ENCODE measurements at places on chromosomes 1 and 21.
A peak's percentile ranks its signal among the peaks of the same experiment; 100 is the strongest.

DNA sequence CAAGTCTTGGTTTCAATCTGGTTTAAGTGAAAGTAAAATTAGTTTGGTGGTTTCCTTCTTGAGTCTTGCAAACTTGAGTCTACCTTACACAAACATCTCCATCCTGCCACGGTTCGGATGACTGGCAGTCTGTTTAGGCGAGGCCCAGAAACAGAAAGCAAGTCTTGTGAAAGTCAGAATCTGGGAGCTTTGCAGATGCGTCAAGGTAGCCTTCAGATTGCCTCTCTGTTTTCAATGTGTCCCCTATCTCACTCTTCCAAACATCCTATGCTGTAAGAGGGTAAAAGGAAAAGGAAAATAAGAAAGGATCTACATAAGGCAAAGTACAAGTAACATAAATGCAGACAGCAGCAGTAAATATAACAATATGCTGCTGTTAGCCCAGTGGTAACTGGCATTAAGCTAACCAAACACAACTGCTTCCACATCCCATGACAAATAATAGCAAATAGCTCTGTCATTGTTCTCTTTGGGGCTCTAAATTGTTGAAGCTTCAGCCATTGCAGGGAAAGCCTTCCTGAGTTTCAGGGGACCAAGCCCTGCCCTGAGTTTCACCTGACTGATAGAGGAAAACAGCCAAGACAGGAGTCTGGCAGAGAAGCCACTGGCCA is 26.2 kb upstream of the C1orf105 start:
- DNase-seq, result peak; percentile 26

GRCh38 chr21:37658817-37659458 is 257.3 kb downstream of the KCNJ6 start:
- peak; percentile 97 for DNase-seq

- no peak for DNase-seq
Measured at GRCh38 chr21:42499444-42500112, 3.6 kb upstream of the RSPH1 start.

- DNase-seq, result no peak
Measured at GRCh38 chr21:45254460-45254930, 33.2 kb downstream of the POFUT2 start.

DNA sequence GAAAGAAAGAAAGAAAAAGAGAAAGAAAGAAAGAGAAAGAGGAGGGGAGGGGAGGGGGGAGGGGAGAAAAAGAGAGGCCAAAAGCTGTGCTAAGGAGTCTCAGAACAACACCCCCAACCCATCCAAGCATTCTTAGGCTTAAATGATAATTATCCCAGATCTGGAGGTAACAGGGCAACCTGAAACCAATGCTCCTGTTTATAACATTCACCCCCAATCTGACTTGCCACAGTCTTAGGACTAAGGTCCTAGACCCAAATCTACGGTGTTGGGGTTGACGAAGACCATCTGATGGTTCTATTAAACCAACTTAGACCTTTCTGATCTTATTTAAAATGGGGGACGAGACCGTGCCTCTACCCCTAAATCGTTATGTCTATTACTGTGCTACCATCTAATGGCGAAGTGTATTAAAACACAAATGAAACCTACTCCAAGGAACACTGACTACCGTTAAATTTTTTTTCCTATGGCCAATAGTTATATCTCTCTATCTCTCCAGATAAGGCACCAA is 119.3 kb upstream of the CDC42BPA start:
- peak; percentile 85 for DNase-seq

DNA sequence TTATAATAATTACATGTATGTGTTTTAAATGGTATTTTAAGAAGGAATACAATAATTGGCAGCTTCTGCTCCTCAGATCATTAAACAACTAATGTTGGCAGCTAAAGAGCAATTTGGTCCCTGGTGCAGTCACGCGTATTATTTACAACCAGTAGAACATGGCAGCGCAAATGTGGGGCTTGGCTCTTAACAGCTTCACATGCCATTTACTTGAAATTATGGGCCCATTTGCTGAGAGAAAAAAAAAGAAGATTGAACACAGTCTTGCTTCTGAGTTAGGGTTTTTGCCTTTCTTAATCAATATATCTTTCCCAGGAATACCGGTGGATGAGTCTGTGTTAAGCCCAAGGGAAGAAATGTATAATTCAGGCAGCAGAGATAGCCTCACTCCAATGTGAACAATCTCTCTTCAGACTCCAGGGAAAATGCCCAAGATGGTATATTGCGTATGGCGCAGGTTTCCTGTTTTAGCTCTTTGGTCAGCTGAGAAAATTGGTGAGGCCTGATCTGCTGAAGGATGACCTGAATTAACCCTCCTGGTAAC is 174.5 kb downstream of the DISC1 start:
- DNase-seq, result no peak

- DNase-seq, result no peak
Measured at GRCh38 chr1:111792249-111792648, 36.5 kb downstream of the DDX20 start.

DNA sequence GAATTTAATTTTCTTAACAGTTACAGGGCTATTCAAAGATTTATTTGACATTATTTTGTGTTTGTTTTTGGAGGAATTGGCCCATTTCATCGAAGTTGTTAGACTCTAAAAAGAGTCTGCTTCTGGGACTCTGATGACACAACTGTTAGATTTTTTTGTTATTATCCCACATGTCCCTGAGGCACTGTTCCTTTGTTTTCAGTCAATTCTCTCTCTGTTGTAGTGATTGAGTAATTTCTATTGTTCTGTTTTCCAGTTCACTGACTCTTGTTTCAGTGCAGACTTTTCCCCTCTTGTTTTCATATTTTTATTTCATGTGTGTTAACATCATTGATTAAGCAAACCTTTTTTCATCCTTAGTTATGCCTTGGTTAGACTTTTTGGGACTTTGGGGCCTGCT is 325.0 kb downstream of the ZNF326 start:
- DNase-seq, result no peak

- DNase-seq, result no peak
Measured at GRCh38 chr1:202029727-202030126, 19.3 kb downstream of the ELF3 start.

- peak; percentile 6 for DNase-seq
Measured at GRCh38 chr1:246329900-246330299, 177.2 kb downstream of the SMYD3 start.

Data from dermis blood vessel endothelial cell (primary cell).